Activated CD4-positive, alpha-beta T cell treated with anti-CD3 and anti-CD28 coated beads, Interleukin-2, amount 10 ng/mL, durations not matched to agents 24 days and 14 days (primary cell): ENCODE measurements at places on chromosomes 4 and X. TPM values are rescaled to one million over a fixed set of nuclear protein-coding genes. Genes with fewer than 3 reads are reported as not detected.
A peak's percentile ranks its signal among the peaks of the same experiment; 100 is the strongest.

- H3K27me3 ChIP-seq, result no peaks in the 10 kb centered on the region
- no peak for DNase-seq
- peaks cover 38% of the 10 kb centered on the region for H3K36me3 ChIP-seq
Measured at GRCh38 chrX:47181301-47181700, 12.3 kb upstream of the UBA1 start.

DNA sequence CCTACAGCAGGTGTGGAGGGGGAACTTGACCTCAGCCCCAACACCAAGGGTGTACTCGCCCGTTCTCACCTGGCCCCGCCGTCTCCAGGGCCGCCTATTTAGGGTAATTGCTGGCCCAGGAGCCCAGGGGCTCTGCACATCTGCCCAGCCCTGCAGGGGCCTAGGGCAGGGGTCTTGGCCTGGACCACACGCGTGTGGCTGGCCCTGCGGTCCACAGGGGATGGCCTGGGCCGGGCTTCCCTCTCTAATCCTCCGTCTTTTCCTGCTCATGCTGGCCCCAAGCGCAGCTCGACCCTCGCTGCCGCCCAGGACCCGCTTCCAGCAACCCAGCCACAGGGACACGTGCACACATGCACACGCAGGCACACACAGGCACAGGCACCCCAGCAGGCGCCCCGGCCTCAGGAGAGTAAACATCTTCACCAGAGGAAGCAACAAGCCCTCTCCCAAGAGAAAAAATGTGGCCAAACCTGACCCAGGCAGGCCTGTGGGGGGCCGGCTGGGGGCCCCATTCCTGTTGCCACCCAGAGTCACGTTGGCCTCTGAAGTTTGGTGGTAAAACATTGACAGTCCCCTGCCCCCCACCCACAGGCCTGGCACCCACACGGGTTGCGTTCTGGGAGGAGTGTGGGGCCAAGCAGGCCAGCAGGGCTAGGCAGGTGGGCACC lies 24.6 kb upstream of the FGFR3 start:
- peak overlapping the region; percentile 79 for H3K4me3 ChIP-seq
- no peak for DNase-seq
- no peaks in the 10 kb centered on the region for H3K36me3 ChIP-seq
- H3K27me3 ChIP-seq, result peaks cover 20% of the 10 kb centered on the region
- H3K27ac ChIP-seq, result no peak overlapping the region

GRCh38 chr4:20181926-20182325 lies 69.8 kb upstream of the SLIT2 start:
- no peak for DNase-seq
- H3K27ac ChIP-seq, result no peak overlapping the region
- H3K4me3 ChIP-seq, result no peak overlapping the region
- no peaks in the 10 kb centered on the region for H3K4me1 ChIP-seq
- H3K27me3 ChIP-seq, result no peaks in the 10 kb centered on the region
- H3K36me3 ChIP-seq, result no peaks in the 10 kb centered on the region

ABCB7 gene
- 37.4 and 45.7 TPM in 2 replicates for total RNA-seq

KCTD8 gene
- not detected in 2 replicates for total RNA-seq

TLR1 gene
- 0.85 and 2.6 TPM in 2 replicates for total RNA-seq

DNA sequence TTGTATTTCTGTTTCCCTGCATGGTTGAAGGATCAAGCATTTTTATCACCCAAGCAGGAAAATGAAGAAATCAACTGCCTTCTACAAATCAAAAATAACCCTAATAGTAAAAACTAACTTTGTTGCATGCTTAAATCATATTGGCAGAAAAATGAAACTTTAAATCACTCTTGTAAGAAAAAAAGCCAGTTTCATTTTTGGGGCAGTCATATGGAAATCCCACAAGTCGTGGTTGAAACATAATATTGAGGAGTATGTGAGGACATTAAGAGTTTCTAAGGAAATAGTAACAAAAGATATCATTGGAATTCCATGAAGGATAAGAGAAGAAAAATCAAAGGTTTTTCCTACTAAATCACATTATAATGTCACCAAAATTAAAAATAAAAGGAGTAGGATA lies 8.4 kb downstream of the TEC start:
- H3K36me3 ChIP-seq, result no peaks in the 10 kb centered on the region
- no peaks in the 10 kb centered on the region for H3K27me3 ChIP-seq
- H3K27ac ChIP-seq, result no peak overlapping the region
- H3K4me3 ChIP-seq, result no peak overlapping the region
- DNase-seq, result no peak

CITED1 gene
- total RNA-seq, result not detected in 2 replicates
